SK-N-SH (cell line): ENCODE measurements at places on chromosomes 7 and 10. TPM values are rescaled to one million over a fixed set of nuclear protein-coding genes. Genes with fewer than 3 reads are reported as not detected.

- DNase-seq = no peak
Observed at GRCh38 chr7:123995617-123996326, 37.1 kb downstream of the TMEM229A start.

DNA sequence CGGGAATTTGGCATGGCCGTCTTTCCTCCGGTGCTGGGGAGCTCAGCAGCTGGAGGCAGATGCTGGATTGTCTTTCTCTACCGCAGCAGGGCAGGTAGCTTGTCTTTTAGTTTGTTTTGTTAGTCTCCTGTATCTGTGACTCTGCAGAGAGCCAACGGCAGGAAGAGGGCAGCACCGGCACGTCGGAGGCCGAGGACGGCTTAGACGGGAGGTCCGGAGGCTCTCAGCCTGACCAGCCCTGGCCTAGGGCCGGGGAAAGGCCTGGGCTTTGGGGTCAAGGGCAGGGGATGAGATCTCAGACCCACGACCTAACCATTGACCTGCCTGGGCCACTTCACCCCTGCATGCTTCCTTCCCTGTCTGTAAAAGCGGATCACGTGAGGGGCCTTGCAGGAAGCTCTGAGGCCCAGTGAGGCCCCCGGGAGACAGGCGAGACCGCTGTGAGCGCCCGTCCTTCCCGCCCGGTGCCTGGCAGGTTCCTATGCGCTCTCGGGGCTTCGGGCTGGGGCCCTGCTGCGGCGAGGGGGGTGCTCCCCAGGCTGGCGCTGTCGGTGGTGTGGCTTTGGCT lies 72.7 kb downstream of the LHPP start:
- DNase-seq = no peak

GRCh38 chr10:58693919-58694318 lies 181.2 kb downstream of the BICC1 start:
- DNase-seq = no peak

DNA sequence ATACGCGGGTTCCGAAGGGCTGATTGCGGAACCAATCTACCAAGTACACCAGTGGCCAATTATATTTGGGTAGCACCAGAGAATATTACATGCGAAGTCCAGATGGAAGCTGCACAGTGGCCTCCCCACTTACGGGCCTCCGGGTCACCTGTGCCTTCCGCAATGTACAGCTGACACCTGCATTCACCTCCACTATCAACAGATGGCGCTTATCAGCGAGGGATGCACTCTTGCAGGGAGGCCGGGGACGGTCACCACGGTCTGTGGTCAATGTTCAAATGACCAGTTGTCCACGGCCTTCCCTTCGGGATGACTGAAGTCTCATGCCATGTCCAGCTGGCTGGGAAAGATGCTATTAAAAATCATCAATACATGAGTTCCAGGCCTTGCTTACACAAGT lies 47.6 kb downstream of the SLIT1 start:
- no peak for DNase-seq

DNA sequence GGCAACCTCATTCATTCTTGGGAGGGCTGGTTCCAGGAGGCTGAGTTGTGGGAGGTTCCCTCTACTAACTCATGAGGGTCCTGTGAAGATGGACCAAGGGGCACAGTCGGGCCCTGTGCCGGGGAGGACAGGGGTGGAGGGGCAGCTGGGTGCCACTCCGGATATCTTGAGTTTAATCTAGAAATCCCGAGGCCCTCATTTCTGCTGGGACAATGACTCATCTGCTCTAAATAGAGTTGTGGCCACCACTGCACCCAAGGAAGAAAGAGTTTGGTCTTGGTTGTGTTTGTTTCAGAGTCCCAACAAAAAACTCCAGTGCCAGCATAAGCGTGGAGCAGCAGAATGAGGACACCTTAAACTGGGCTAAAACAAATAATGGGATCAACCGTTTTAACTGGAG lies 82.4 kb downstream of the EBF3 start:
- no peak for DNase-seq

DNA sequence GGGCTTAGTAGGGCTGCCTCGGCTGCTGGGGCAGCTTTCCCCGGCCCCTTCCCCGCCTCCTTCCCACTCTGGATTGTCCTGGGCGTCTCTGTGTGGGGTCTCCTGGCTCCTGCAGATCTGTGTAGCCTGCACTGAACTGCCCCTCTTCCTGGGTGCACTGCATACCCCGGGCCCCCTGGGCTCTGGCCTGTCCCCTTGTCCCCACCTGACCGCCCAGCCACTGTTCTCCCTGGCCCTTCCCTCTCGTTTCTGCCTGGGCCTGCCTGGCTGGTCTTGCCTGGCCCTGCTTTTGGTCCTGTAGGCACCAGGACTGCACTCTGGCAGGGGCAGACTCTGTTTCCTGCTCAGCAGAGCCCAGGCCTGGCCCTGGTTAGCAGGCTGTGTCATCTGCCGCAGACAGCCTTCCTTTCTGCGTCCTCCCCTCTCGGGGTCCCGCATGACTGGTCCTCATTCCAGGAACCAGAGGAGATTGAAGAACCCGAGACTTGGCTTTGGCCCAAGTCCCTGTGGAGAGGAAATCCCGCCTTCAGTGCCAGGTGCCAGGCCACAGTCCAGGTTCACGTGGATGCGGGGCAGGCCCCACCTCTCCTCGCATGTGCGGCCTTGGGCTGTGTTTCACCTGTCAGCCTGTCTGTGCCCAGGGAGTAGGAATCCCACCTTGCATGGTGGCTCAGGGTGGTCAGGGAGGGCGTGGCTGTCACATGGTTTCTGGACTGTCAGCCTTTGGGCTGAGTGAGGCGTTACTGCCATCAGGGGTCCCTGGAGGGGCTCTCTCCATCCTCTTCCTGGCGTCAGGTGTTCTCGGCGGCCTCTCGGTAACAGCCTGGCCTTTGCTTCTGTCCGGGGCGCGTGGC lies 9.2 kb downstream of the INPP5A start:
- DNase-seq = no peak

GRCh38 chr10:29141761-29142160 lies 147.1 kb upstream of the LYZL1 start:
- peak; percentile 53 for DNase-seq

- no peak for DNase-seq
Observed at GRCh38 chr10:98266647-98267046, 1.3 kb downstream of the LOXL4 start.

DNA sequence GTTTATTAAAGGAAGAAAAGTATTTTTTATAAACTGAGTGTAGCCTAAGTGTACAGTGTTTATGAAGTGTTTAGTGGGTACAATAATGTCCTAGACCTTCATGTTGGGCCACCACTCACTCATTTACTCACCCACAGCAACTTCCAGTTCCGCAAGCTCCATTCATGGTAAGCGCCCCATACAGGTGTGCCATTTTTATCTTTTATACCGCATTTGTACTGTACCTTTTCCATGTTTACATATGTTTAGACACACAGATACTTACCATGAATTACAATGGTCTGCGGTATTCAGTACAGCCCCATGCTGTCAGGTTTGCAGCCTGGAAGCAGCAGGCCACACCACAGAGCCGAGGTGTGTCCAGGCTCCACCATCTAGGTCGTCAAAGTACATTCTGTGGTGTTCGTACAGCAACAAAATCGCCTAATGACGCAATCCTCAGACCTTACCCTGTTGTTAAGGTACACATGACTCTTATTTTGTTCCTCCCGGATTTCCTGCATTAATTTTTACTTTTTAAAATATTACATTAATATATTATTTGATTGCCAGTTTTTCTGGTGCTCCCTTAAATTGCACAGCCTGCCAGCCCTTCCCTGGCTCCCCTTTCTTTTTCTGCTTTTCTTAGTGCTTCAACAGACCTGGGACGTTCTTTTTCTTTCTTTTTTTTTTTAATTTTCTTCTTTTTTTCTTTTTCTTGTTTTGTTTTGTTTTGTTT lies 881 bp upstream of the SSBP1 start:
- DNase-seq = peak; percentile 24

DNA sequence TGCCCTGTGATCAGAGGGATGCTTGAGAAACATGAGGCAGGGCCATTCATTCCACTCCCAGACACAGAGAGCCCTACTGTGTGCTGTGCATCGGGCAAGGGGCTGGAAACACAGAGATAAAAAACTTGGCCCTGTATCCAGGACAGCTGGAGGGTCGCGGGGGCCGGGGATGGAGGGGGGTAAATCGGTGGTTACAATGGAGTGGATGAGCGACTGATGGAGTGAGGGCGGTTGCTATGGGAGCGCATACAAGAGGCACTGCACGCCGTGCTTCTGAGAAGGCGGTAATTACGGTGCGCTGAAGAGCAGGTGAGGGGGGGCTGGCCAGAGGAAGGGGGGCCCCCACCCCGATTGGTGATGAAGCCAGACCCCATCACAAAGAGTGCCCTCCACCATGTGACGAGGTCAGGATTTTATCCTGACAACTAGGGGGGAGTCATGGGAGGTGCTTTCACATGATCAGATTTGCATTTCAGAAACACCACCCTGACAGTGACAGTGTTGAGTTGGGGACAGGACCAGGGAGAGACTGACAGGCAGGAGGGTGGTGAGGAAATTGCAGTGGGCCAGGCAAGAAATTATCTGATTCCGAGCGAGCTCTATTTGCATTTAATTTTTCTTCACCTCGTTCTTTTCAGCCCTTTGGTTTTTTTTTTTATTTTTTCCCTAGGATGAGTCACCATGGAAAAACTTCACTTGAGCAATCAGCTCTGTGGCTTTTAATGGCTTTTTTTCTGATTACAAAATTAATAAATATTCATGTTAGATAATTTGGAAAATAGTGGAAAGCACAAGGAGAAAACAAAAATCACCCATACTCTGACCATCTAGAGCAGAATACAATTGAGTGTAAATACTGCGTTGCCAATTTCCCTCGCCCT lies 7.8 kb downstream of the CPA5 start:
- DNase-seq = peak; percentile 19

DNA sequence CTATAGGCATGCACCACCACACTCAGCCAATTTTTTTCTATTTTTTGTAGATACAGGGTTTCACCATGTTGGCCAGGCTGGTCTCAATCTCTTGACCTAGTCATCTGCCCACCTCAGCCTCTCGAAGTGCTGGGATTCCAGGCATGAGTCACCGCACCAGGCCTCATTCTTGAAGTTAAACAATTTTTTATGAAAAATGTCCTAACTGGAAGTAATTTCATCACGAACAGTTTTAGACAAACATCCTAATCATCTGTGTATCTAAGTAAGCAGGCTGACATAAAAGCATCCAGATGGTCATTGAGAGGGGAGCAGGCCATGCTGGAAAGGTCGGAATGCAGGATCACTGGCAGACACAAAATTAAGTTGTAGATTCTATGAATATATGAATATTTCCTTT lies 269.1 kb downstream of the ZMYND11 start:
- no peak for DNase-seq

- DNase-seq = no peak
Observed at GRCh38 chr7:73425356-73425983, 8.1 kb upstream of the FZD9 start.

GRCh38 chr10:9301148-9301547 lies 1246.7 kb downstream of the GATA3 start:
- DNase-seq = no peak

- DNase-seq = no peak
Observed at GRCh38 chr10:31980471-31980870, 51.8 kb upstream of the ARHGAP12 start.

DNA sequence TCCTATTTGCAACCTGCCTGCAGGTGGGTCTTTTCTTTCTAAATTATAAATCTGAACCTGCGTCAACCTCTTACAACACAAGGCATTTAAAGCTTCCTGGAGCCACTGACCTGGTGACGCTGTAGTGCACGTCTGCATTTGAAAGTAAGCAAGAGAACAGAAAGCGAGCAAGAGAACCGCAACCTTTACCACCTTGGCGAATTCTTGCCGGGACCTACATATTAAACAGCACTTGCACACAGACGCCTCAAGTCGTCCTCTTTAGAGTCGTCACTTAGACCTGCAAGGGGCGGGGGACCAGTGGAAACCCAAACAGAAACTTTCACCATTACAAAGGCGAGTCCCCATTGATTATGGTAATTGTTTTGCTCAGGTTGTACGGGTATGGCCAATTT lies 9.5 kb downstream of the GLI3 start:
- DNase-seq = no peak

GRCh38 chr7:85186083-85186520 lies 754 bp downstream of the SEMA3D start:
- DNase-seq = peak; percentile 63

- DNase-seq = peak; percentile 78
Observed at GRCh38 chr7:70353330-70353945, 755.2 kb downstream of the AUTS2 start.

DNA sequence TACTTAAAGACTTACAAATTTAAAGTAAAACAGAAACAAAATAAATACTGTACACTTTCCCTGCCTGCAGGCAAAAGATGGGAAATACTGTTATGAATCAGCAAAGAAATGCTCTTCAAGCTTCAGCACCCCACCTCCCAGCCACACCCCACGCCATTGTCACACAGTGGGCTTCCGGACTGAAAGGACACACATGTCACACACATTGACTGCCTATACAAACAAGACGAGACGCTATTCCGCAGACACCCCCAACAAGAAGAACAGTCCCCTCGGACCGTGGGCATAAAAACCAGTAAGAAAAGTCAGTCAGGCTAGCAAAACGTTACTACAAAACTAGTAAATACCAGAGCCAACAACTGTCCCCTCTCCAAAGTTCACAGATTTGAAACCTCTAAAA lies 22.2 kb upstream of the PARP12 start:
- no peak for DNase-seq

The LIPJ gene
- not detected in 2 replicates for polyA plus RNA-seq

The GNB2 gene
- polyA plus RNA-seq = 276 and 398 TPM in 2 replicates

The COL17A1 gene
- 0.06 and 0.12 TPM in 2 replicates for polyA plus RNA-seq

The ALKBH4 gene
- 13.7 and 18.1 TPM in 2 replicates for polyA plus RNA-seq

The CSTF2T gene
- polyA plus RNA-seq = 4.3 and 4.6 TPM in 2 replicates

The LAMB1 gene
- 435 and 471 TPM in 2 replicates for polyA plus RNA-seq

The ADAMTS14 gene
- polyA plus RNA-seq = 1.1 and 1.2 TPM in 2 replicates

The GLI3 gene
- 0.08 and 0.10 TPM in 2 replicates for polyA plus RNA-seq

The GFRA1 gene
- 1.6 and 2.6 TPM in 2 replicates for polyA plus RNA-seq

The POLR2J2 gene
- polyA plus RNA-seq = 3.5 and 4.8 TPM in 2 replicates
